ENCODE measurements at places on chromosomes 1 and 21.

DNA sequence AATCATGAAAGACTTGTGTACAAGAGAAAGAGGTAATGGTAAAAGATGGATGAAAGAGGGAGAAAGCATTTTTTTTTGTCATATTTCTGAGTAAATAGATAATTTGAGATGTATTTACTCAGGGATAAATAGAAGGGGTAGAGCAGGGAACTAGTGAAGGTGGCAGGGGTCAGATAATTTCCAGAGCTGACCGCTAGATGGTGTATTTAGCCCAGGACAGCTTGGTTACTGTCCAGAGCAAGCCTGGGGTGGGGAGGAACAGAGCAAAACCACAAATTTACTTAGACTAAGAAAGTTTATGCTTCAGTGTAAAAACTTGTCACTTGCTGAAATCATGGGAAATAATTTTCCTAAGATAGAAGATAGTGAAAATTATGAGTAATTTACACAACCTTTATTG, 91.5 kb downstream of the XCL2 start:
- DNase-seq: no peak

GRCh38 chr1:24043345-24044032, 63.4 kb upstream of the SRSF10 start:
- DNase-seq: no peak

DNA sequence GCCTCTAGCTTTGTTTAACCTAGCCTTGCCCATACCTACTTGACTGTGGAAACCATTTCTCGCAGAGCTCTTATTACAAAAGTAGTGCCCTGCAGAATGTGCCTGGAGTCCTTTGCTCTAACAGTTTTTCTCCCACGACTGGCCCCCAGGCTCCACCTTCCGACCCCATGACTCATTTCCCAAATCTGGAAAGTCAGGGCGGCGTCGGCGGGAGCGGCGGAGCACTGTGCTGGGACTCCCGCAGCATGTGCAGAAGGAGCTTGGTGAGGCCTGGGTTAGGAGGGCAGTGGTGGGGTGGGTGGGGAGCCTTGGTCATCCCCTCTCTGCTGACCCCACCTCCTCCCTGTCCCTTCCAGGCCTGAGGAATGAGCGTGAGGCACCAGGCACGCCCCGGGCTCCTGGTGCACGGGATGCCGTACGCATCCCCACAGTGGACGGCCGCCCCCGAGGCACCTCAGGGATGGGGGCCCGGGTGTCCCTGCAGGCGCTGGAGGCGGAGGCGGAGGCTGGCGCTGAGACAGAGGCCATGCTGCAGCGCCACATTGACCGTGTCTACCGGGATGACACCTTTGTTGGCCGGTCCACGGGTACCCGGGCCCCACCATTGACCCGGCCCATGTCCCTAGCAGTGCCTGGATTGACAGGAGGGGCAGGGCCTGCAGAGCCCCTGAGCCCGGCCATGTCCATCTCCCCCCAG, 47.5 kb downstream of the YARS1 start:
- no peak for DNase-seq

DNA sequence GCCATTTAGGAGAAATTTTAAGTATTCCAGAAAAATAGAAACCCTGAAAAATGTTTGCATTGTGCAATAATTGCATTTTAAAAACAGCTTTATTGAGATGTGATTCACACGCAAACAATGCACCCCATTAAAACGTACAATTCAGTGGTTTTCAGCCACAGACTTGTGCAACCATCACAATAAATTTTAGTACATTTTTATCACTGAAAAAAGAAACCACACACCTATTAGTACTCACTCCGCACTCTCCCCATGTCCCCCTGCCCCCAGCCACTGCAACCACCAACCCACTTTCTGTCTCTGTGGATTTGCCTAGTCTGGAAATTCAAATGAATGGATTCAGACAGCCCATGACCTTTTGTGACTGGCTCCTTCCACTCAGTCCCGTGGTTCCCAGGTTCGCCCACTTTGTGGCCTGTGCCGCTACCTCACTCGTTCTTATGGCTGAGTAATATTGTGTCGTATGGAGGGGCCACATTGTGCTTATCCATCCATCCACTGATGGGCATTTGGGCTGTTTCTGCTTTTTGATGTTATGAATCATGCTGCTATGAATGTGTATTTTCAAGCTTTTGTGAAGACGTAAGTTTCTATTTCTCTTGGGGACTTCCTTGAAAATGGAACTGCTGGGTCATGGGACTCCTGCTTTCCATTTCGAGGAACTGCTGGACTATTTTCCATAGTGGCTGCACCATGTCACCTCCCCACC, 147.7 kb upstream of the ARHGEF16 start:
- DNase-seq: no peak

DNA sequence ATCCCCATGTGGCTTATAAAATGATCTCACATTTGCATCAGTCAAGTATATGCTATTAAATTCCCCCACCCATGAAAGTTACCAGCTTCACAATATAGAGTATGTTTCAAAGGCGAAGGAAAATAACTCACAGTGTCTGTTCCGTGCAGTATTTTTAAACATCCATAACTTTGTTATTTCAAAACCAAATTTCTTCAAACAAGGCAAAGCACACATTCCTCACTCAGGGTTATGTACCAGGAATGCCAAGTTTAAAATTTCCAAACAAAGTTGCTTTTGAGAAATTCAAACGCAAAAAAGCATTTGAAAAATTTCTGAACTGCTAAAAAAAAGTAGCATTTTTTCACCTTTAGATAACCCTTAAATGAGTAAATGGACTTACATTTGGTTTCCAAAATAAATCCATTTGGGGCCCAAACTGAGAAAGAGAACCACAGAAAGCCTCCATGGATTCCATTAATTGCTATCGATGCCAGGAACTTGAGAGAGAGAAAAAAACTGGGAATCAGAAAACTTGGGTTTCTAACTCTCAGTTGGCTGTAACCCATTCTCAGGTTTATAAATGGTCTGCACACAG, 149.5 kb downstream of the SLC30A10 start:
- DNase-seq: no peak

DNA sequence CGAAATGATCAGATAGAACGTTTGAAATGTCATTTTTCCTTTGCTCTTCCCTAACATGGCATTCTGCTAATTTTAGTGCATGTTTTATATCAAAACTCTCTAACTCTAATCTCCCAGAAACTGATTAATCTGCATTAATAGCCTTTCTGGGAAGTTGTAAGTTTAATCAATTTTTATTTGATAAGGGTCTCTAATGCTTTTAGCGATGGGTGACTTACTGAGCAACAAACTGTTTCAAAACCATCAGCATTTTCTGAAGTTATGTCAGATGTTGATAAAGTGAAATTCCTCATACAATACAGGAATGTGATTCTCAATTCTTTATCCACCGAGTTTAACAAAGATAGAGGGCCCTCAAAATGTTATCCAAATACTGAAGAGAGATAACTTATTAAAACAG, 431.6 kb upstream of the CXADR start:
- no peak for DNase-seq

GRCh38 chr1:243287123-243287460, 31.3 kb downstream of the SDCCAG8 start:
- no peak for DNase-seq

- no peak for DNase-seq
Measured at GRCh38 chr1:150008699-150009098, 1.8 kb downstream of the OTUD7B start.

All from stimulated activated CD4-positive, alpha-beta T cell treated with anti-CD3 and anti-CD28 coated beads, TNF-alpha, amount 100 ng/mL, for 4 hours (primary cell).